ENCODE measurements at places on chromosomes 2 and 18.

- DNase-seq: no peak
Observed at GRCh38 chr2:225993430-225993829, 593.9 kb downstream of the NYAP2 start.

- no peak for DNase-seq
Observed at GRCh38 chr18:9058406-9058805, 44.1 kb upstream of the NDUFV2 start.

DNA sequence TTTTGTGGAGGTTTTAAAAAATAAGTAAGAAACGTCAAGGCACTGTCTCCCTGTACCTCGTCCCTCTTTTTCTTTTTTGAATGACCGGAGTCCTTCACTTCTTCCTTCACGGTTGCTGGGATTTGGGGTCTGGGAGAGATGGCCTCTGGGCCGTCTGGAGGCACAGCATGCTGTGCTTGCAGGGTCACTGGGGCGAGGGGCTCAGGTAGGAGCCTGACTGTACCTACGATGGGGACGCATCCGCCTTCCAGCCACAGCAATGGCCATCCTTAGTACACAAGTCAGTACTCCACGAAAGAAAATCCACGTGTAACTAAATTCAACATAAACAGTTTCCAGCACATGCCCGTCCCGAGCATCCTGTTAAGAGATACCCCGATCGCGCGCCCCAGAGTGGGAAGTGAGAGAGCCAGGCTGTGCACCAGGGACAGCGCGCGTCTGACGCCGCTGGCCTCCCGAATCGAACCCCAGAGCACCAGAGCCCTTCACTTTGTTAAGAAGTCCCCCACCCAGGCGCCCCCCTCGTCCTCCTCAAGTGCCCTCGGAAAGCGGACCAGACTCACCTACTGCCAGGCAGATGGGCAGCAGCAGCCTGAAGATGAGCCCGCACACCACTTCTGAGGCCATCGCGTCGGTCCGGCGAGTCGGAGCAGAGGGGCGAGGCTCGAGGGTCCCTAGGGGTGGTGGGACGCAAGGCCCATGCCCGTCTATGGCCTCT is 1.2 kb downstream of the PIEZO2 start:
- no peak for DNase-seq

DNA sequence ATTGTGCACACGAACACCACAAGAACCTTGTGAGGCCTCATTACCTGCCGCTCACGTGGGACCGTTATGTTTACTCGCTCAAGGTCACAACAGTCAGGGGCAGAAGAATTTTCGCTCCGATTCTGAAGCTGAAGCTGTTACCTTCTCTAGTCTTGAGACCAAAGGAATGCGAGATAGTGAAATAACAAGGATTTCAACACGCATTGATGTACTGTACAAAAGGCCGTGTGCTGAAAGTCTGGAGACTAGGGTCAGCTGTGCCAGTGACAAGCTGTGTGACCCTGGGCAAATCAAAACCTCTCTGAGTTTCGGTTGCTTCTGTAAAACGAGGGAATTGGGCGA is 583 bp downstream of the NEMP2 start:
- no peak for DNase-seq

Measured in mesothelial cell of epicardium (in vitro differentiated cells).